ENCODE measurements at places on chromosomes 13 and 19.
A peak's percentile ranks its signal among the peaks of the same experiment; 100 is the strongest.

DNA sequence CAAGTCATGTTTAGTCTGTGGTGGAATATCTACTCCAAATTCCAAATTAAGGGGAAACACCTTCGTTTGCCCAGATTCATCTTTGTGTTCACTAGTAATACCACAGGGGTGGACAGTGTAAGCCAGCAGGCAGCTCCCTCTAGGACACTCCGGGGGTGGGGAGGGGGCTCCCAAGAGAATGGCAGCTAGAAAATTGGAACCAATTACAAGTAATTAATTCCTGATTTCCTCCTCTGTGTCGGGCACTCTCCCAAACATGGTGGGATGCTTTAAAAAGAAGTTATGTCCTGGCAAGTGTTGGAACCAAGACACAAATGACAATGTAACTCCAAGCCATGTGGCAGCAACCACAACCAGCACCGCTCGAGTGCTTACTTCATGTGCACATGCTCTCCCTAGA lies 5.9 kb downstream of the COL4A1 start:
- DNase-seq, result no peak

- DNase-seq, result no peak
Measured at GRCh38 chr13:62129000-62129551, 713.4 kb upstream of the PCDH20 start.

DNA sequence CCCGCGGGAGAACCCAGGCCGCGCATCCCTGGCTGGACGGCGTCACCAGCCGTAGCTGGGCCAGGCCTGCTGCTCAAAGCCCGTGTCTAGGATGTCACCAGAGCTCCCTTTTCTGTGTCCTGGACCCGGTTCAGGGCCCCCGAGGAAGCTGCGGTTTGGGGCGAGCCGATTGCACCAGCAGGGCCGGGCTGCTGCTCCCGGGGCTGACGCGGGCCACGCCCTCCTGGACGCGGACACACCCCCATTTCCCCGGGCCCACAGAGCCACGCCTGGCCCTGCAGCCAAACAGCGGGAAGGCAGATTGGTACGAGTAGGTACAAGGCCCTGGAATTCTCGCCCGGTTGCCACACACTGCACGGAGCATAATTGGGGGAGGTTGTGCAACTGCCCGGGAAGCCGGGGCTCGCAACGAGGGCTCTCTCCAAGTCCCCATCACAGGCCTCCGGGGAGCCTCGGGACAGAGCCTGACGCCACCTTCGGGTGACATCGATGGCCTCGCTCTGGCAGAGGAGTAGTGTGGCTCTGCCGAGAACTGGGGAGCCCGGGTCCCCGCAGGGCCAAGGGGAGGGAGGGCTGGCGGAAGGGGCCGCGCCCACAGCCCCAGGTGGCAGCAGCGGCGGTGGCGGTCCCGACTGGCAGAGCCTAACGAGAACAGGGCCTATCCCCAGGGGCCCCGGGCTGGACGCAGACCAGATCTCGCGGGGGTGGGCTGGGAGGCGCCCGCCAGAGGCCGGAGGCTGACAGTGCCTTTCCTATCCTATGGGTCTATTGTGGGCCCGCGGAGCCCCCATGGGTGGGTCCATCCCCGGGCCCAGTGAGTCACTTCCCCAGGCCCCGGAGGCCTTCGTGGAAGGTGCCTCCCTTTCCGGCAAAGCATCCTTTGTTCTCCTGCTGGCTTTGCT lies 23.5 kb downstream of the KCTD15 start:
- DNase-seq, result peak; percentile 92

GRCh38 chr19:14023404-14024235 lies 4.3 kb upstream of the RLN3 start:
- no peak for DNase-seq

DNA sequence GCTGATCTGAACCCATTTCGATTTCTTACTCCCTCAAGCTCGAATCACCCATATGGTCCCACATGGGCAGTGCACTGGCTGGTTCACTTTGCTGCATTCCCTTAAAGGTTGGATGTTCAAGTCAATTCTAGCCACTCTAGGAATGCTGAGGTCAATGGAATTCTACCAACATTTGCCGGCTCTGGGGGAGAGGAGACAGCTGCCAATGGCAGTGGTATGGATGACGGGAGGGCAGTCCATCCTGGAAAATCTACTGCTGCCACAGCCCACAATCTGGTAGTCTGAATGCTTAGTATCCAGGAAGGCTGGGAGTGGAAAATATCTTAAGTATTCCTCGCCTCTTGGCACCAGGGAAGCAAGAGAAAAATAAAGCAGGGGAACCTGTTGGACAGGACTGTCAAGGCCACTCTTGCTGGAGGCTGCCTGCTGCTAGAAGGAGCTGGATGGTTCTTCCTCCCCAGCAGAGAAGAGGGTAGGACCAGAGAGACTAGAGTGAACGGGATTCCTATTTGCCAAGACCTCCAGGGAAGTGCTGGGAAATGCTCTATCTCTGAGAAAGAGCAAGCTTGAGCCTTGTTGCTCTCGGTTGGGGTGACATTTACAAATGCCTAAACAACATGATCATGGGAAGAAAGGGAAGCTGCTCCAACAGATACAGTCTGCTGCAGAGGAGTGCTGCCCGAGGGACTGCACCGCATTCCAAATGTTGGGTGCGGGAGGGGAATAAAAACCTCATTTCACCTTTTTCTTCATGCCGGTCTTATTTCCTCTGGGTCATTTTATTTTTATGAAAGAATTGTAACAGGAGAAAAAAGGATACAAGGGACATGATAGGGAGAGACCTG lies 20.7 kb upstream of the HMGB1 start:
- DNase-seq, result no peak

DNA sequence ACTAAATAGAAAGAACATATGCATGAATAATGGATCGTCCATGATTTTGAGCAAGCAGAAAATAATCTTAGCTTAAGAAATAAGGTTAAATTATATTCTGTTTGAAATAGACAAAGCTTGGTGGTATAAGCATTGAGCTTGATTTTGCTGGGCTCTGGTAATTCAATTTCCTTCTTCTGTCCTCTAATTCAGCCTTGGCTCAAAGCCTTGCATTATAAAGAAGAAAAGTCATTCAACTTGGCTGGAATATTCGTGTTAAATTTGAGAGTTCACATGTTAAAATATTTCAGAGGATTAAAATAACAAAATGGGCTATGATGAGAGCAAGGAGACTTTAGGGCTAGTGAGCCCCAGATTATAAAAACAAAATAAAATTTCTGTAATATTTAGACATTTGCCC lies 415.4 kb upstream of the PCDH20 start:
- DNase-seq, result no peak

- no peak for DNase-seq
Measured at GRCh38 chr13:50334944-50335343, 319.7 kb downstream of the KCNRG start.

DNA sequence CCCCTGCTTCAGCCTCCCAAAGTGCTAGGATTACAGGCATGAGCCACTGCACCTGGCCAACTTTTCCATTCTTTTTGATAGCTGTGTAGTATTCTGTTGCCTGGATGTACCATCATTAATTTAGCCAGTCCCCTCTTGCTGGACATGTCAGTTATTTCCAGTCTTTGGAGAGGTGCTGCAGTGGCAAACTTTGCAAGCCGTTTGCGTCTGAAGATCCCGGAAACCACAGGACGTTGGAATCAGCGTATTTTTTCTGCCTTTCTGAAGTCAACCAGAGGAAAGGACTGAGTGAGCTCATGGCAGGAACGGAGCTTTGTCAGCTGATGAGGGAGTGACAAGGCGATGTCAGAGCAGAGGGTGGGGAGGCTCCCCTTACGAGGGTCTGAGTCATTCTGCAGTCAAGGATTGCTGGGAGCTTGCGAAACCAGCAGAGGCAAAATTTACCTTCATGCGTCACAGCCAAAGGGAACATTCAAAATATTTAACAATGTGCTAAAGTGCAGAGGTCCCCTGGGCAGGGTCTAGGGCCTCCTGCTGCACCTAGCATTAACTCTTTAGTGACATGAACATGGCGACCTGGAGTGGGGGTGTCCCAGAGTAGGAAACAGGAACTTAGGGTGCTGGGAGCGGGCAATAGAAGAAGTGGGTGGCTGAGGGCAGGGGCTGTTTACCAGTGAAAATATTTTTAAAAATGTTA lies 5.6 kb downstream of the C5AR1 start:
- DNase-seq, result peak; percentile 88

DNA sequence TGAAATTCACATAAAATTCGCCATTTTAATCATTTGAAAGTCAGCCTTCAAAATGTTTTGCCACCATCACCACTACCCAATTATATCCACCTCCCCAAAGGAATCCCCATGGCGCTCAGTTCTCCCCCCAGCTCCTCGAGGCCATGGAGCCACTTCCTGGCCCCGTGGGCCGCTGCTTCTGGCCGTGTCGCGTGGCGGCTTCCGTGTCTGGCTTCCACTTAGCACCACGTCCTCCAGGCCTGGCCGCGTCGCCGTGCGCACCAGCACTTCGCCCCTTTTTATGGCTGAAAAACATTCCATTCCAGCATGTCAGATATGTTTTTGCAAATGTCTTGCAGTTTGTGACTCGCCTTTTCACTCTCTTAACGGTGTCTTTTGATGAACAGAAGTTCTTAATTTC lies 46.7 kb upstream of the DCUN1D2 start:
- DNase-seq, result no peak

DNA sequence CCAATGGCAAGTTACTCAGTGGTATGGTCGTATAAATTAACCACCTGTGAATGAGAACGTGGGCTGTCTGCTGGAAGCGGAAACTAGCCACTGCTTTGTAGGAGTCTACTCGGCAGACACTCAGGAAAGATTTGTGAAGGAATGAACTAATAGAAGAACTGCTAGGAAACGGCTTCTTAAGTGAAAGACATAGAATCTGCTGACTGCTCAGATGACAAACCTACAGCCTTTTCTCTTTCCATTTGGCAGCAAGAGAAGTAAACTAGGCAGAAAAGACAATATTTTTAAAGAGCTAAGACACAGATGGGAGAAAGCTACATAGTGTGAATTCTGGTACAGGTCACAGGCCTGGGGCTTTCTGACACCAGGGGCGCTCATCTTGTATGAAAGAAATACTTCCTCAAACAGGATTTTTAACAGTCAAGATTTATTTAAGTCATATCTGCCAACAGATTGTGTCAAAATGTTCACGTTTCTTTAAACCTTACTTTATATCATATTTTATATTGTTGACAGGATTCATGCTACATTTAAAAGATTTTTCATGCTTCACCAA lies 78.4 kb downstream of the MIPEP start:
- no peak for DNase-seq

DNA sequence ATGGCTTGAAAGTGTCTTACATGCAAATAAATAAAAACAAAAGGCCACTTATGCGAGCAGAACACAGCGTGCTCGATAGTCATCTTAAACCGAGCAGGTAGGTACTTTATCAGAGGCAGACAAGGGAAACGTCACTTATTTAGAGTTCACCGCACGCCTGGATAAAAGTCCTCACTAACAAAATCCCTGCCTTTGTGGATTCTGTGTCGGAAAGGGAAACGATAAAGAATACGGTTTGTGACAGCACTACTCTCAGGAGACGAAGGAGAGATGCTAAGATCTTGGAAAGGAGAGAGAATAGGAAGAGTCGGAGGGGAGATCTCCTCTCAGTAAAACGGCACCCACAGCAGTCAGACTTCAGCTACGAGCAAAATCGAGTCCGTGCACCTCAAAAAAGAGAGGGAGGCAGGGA lies 581 bp downstream of the RCBTB1 start:
- DNase-seq, result no peak

GRCh38 chr19:45423589-45424190 lies at the start of gene ERCC1:
TSS of gene ERCC1 (minus strand) at chr19:45423917. CDS start at chr19:45423374, 543 bp downstream.
- no peak for DNase-seq

GRCh38 chr13:97653443-97654140 lies 219.6 kb downstream of the RAP2A start:
- no peak for DNase-seq

GRCh38 chr19:16118489-16119033 lies 6.9 kb downstream of the RAB8A start:
- no peak for DNase-seq

GRCh38 chr19:8367327-8368001 lies 3.5 kb downstream of the ANGPTL4 start:
- DNase-seq, result peak; percentile 90

- peak; percentile 74 for DNase-seq
Measured at GRCh38 chr19:1492474-1493006, 1.6 kb downstream of the REEP6 start.

GRCh38 chr19:13315495-13315894 lies 165.3 kb downstream of the IER2 start:
- no peak for DNase-seq

GRCh38 chr19:45305421-45305820 lies 17.3 kb downstream of the CKM start:
- DNase-seq, result no peak

GRCh38 chr19:498511-498891 lies 2.2 kb downstream of the MADCAM1 start:
- DNase-seq, result no peak

GRCh38 chr19:15022752-15023151 lies 26.5 kb upstream of the CASP14 start:
- no peak for DNase-seq

GRCh38 chr19:55145232-55145631 lies 3.8 kb downstream of the TNNT1 start:
- no peak for DNase-seq

- DNase-seq, result no peak
Measured at GRCh38 chr19:2016041-2016807, 710 bp upstream of the BTBD2 start.

DNA sequence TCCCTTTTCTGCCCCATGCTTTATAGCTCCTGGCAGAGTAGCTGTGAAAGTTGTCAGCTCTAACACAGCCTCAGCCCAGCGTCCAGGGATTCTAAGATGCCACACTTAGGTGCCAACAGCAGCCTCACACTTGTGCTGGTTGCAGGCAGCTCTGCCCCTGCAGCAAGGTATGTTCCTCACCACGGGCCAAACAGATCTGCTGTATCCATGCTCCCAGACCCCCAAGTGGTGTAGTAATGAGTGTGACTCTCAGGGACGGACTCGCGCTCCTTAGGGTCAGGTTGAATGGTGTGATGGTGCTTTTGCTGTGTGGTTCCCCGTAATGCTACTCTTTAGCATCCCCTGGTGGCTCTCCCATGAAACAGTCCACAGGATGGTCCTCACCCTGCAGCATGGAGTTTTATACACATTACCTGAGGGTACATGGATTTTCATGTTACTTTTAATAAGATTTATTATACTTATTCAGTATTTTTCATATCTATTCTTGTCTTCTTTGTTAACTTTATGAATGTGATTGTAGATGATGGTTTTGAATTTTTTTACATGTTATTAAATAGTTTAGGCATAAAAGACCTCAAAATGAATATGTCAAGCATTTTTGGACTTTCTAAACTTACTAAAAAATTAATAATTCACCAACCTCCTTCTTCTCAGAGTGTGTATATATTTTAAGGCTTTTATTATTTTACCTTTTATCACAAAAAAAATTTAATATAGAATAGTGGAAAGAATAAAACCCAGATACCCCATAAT lies 232.5 kb downstream of the SLC7A1 start:
- no peak for DNase-seq

GRCh38 chr19:2722541-2723344 lies 1.6 kb upstream of the DIRAS1 start:
- DNase-seq, result no peak

DNA sequence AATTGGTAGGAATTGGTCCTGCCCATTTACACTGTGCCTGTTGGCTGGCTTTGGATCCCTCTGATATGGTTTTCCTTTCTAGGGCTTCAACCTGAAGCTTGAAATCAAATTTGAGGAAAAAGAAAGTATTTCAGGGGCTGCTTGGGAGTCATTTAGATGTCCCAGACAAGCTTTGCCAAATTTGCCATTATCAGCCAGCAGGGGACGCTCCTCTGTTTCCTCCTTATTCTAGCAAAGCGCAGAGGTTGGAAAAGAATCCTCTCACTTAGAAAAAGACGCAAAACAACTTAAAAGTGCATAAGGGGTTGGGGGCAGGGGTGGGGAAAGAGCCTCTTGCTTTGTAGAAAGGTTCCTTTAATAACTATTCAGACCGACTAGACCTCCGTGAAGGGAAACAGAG lies 1211.1 kb upstream of the PCDH20 start:
- no peak for DNase-seq

GRCh38 chr13:99489028-99489427 lies 12.2 kb upstream of the TM9SF2 start:
- DNase-seq, result no peak

Measured in suprapubic skin (tissue), 4 donors.